Neural crest cell (in vitro differentiated cells): ENCODE measurements at places on chromosomes 7 and 10.

- DNase-seq: peak; percentile 15
Measured at GRCh38 chr10:99329554-99330346, 594 bp downstream of the CNNM1 start.

- DNase-seq: no peak
Measured at GRCh38 chr7:100614308-100614861, 2.0 kb downstream of the MOSPD3 start.

DNA sequence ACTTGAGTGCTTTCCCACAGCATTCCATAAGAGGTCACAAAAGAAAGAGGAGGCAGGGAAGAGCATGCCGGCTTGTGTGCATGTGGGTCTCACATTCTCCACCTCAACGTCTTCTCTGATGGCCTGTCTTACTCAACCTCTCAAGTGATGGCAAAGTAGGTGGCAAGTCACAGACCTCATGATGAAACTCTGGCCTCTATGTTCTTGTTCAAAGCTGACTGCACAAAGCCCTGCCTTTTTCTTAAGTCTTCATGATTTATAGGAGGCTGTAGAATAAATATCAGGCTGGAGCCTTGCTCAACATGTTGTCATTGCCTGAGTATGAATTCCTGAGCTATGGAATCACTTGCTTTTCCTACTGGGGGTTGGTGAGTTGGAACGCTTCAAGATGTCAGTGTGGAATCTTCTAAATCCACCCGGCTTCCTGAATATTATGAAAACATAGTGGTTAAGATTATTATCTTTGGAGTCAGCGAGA lies 213.6 kb upstream of the INHBA start:
- DNase-seq: no peak

GRCh38 chr10:123548770-123549169 lies 117.4 kb upstream of the GPR26 start:
- DNase-seq: no peak

DNA sequence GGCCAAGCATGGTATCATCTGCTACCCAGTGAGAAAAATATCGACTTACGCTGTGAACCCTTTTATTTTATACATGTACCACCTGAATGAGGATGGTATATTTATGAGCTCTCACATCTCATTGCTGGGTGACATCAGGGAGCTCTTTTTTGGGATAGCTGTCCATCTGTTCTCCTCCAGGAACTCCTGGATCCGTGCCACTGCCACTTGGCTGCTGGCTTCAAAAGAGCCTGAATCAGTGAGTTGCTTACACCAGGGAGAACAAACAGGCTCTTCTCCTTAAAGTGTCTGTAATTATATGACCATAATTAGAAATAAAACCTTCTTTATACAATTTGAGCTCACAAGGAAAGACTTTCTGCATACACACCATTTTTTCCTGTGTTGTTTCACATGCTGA lies 106.2 kb downstream of the KAT6B start:
- DNase-seq: no peak

DNA sequence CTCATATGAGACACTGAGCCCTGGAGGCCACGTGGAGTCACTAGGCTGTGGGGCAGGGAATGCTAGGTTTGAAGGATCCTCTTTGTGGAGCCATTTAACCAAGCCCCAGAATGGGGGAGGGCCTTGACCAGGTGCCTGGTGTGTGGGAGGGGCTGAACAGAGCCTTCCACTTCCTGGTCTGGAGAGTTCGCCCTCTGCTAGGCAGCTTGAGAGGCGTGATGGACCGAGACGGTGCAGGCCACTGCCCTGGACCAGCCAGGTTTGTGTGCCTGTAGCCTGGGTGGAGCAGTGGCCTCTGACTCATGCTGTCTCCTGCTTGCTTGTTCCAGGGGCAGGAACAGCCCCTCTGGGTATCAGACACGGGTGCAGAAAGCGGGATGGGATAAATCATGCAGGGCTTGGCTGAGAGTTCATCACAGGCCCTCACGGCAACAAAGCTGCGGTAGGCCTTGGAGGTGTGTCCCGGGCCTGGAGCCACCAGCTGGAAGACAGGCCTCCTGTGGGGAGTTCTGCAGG lies 27.4 kb downstream of the ADAMTS14 start:
- no peak for DNase-seq

DNA sequence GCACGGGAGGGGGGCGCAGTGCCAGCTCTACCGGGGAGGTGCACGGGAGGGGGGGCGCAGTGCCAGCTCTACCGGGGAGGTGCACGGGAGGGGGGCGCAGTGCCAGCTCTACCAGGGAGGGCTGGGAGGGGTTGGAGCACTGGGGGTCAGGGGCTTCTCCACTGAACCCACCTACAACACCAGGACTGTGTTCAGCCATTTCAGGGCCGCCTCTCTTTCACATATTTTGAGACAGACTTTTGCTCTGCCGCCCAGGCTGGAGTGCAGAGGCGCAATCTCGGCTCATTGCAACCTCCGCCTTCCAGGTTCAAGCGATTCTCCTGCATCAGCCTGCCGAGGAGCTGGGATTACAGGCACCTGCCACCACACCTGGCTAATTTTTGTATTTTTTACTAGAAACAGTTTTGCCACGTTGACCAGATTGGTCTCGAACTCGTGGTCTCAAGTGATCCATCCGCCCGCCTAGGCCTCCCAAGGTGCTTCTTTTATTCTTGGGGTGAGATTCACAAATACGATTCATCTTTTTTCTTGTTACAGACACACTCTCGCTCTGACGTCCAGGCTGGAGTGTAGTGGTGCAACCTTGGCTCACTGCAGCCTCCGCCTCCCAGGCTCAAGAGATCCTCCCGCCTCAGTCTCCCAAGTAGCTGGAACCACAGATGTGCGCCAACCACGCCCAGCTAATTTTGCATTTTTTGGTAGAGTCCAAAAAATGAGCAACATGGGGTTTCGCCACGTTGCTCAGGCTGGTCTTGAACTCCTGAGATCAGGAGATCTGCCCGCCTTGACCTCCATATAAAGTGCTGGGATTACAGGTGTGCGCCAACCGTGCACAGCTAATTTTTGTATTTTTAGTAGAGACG lies 37.0 kb downstream of the ADAP1 start:
- DNase-seq: no peak

- DNase-seq: no peak
Measured at GRCh38 chr10:60086862-60087261, 180.5 kb upstream of the CCDC6 start.

DNA sequence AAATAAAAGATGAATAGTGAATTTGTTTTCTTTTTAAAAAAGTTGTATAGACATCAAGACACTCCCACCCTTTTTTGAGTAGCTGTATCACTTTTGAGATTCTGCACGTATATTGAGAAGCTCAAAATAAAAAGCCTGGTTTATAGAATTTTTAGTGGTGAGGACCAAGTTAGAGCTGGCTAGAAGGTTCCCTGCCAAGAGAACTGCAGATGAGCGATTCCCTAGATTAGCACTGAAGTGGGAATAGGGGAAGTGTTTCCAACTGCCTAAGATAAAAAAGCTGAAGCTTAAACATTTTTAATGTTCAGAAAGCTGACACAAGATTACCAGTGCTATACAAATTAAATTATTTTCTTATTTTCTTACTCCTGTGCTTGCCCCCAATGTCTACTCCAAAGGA lies 135.7 kb upstream of the TMEM229A start:
- DNase-seq: no peak

GRCh38 chr10:78528749-78529204 lies 495.1 kb downstream of the RPS24 start:
- no peak for DNase-seq
